ENCODE measurements at places on chromosomes 5 and 9.

GRCh38 chr5:95870105-95870672, 47.7 kb upstream of the GLRX start:
- DNase-seq, result no peak

- no peak for DNase-seq
Observed at GRCh38 chr9:97503862-97504210, 2.4 kb downstream of the TMOD1 start.

- DNase-seq, result no peak
Observed at GRCh38 chr9:121885345-121885901, 207.7 kb downstream of the TTLL11 start.

GRCh38 chr5:139783436-139783965, 12.1 kb upstream of the PSD2 start:
- DNase-seq, result no peak

GRCh38 chr9:113343732-113344231, 3.7 kb upstream of the WDR31 start:
- DNase-seq, result no peak

- no peak for DNase-seq
Observed at GRCh38 chr5:133969654-133970324, 1.4 kb upstream of the C5orf15 start.

GRCh38 chr9:134152022-134152448, 12.3 kb downstream of the RNU6ATAC start:
- DNase-seq, result no peak

DNA sequence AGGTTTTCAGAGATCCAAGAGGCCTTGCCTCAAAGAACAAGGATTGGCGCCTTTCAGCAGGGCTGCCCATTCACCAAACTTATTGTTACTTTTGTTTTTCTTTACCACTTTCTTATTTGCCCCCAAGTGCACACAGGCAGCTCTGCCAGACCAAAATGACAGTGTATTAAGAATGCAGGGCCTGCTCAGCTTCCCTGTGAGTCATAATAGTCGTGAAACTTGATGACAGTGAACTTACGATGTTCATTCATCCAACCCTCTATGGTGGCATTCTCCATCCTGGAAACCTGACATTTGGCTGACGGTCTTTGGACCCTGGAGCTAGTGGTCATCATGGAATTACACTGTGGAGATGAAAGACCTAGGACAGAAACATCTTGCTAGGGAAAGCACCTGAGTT, 44.3 kb downstream of the UBE2QL1 start:
- DNase-seq, result no peak

- no peak for DNase-seq
Observed at GRCh38 chr5:128483738-128484137, 54.3 kb downstream of the FBN2 start.

DNA sequence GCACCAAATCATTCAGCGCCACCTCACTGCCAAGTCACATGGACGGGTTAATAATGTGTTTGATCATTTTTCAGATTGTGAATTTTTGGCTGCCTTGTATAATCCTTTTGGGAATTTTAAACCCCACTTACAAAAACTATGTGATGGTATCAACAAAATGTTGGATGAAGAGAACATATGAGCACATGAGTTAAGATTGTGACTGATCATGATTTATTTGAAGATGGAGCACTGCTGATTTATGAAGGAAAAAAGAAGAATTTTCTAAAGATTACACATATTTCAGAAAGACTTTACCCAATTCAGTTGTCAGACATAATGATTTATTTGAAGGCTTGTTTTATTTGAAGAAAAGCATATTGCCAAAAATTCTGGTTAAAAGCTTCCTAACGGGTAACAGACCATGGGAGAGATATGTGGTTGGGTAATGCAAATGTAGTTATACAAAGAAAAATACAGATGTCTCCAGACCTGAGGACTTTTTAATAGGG, 37.4 kb downstream of the TNFAIP8 start:
- DNase-seq, result no peak

GRCh38 chr5:131481569-131481968, 153.5 kb downstream of the RAPGEF6 start:
- DNase-seq, result no peak

DNA sequence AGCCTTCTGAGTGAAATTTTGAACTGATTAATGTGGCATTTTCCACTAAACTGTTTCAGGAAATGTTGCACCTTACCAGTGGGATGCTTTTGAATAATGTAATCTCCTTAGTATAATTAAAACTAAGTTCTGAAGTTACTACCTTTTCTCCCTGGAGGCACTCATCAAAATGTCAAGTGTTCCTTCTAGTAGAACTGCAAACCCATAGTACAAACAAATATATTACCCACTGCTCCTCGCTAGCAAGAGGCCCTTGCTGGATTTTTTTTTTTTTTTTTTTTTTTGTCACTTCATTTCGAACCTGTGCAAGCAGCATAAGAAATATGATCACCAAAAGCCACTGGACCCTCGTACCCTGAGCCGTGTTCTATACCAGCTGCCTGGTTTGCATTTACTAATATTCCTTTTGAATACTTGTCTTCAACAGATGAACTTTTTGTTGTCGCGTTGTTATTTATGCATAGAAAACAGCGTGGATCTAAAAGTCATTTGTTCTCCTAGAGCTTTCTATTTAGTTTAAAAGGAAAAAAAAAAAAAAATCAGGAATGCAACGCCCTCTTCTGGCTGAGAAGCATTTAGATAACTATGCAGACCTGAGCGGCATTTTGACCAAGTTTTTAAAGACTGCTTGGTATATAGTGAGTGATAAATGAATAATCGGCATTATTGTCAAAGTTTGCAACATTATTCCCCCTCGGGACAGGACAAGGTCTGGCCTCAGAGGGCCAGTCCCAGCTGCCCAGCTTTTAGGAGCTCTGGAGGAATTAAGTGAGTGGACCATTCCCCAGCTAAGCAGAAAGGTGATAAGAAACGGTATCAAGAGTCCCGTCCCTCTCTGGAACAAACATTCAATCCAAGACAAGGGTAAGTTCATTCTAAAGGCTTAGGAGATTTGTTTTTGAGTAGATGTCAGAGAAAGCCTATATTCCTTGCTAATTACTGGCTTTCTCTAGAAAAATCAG, 162.5 kb upstream of the KIF2A start:
- no peak for DNase-seq

GRCh38 chr9:5892456-5893133, 1.9 kb downstream of the MLANA start:
- DNase-seq, result no peak

- no peak for DNase-seq
Observed at GRCh38 chr9:5263351-5264218, 32.4 kb downstream of the INSL4 start.

- DNase-seq, result no peak
Observed at GRCh38 chr5:107812570-107813141, 141.9 kb upstream of the EFNA5 start.

GRCh38 chr5:141692919-141693725, 11.1 kb upstream of the ARAP3 start:
- DNase-seq, result peak; percentile 45

DNA sequence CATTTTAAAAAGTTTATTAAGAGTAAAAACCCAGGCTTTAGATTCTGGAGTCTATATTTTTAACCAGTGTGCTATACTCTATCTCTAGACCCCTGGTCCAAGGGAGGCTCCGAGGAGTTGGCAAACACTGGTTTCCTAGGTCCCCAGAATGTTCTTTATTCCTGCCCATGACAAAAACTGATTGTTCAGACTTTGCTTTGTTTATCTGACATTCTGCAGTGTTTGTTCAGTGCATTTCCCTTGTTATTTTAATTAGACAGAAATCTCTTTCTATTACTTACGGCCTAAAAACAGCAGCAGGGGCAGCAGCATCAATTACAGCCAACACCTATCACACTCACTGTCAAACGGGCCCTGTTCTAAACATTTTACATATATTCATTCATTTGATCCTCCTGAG, 2011.6 kb upstream of the WWC1 start:
- DNase-seq, result no peak

DNA sequence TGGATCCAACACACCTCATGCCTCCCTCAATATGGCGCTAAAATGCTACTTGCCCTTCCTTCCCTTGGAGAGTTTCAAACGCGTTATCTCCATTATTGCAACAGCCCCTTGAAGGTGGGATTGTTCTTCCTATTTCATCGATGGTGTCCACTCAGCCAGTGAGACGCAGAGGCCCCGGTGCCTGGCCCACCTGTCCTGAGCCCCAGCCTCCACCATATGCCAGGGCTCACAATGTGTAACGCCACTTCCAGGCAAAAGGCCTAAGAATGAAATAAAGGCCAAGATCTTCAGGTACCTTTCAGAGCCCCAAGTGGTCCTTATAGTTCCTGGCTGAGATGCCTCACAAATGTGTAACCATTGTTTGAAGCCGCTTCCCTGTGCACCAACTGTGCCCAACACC, 170.7 kb upstream of the PHYKPL start:
- no peak for DNase-seq

DNA sequence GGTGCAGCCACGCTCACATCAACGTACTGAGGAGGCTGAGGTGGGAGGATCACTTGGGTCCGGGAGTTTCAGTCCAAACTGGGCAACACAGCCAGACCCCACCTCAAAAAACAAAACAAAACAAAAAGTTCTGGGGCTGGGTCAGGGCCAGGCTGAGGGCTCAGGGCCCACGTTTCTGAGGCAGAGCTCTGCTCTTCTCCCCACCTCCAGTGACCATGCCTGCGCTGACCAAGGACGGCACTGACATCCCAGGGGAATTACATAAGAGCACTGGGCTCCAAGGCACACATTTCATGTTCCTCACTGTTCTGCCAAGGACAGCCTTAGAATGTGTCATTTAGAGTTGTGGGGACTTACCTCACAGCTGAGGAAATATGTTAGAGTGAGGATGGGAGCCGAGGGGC, 40.4 kb upstream of the TESK1 start:
- no peak for DNase-seq

DNA sequence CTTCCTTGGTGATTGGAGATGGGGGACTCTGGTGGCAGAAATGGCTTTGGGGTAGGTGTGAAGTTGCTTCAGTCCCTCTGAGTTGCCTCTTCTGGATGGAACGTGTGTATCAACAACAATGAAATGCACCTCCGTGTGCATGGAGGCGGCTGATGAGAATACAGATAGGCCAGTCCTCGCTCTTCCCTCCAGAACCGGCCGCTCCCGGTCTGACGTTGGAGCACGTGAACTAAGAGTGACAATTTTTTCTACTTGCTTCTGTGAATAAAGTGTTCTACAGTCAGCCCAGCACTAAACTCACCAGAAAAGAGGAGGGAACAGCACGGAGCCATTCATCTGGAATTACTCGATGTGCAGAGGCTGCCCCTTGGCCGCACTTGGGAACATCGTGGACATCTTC, 90.7 kb downstream of the ANKRD33B start:
- no peak for DNase-seq

- DNase-seq, result no peak
Observed at GRCh38 chr5:53359916-53360517, 120.4 kb upstream of the FST start.

GRCh38 chr5:12292610-12293204, 388.5 kb upstream of the CTNND2 start:
- no peak for DNase-seq

DNA sequence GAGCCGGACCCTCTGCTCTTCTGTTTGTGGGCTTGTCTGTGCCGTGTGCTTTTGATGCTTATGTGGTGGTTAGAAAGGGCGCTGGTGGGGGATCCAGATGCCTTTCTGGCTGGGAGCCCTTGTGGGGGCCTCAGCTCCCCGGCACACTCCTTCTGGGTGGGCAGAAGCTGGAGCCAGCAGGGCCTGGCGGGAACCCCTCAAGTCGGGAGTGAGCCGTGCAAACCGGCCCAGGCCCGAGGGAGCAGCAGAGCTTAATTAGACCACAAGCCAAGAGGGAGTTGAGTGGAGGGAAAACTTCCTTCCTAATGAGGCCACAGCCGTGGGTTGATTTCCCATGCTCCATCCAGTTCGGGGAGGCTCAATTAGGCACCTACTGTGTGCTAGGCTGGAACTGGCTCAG, 76.0 kb upstream of the RNU6ATAC start:
- no peak for DNase-seq

- no peak for DNase-seq
Observed at GRCh38 chr9:91359734-91360470, 1.8 kb downstream of the AUH start.

DNA sequence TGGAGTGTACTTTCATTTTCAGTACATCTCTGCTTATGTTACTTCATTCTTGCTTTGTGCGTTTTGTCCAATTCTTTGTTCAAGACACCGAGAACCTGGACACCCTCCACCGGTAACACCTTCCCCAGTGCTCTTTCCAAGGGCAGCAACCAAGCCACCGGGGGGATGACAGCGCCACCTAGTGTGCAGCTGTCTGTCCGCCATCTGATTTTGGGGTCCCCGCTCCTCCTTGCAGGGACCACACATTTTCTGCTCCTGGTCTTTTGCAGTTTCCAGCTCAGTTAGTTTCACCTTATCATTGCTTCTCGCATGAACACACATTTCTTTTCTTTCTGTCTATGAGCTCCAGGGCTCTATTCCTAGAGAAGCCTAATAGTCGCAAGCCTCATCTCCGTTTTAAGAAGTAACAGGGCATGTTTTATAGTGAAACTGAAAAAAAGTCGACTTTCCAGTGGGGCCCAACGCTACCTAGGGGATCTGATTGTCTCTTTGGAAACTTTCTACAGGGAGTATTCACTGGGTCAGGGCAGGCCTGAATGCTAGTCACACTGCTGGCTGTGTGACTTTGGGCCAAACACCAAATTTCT, 152.1 kb downstream of the FSTL4 start:
- no peak for DNase-seq

DNA sequence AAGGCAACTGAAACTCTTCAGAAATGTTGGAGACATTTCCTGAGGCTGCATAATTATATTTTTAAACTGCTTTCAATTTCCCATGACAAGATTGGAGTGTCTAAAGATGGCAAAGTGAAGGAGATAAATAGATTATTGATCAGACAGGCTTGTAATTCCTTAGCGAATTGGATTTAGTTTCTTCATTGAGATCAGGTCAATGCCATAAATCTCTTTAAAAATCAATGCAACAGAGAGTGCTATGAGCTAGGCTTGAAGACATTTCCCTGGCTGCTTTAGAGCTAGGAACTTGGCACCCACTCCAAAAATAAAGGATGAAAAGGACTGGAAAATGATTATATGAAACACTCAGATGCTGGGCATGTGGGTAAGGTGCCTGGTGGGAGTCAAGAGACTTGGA, 828.4 kb downstream of the TLR4 start:
- no peak for DNase-seq

DNA sequence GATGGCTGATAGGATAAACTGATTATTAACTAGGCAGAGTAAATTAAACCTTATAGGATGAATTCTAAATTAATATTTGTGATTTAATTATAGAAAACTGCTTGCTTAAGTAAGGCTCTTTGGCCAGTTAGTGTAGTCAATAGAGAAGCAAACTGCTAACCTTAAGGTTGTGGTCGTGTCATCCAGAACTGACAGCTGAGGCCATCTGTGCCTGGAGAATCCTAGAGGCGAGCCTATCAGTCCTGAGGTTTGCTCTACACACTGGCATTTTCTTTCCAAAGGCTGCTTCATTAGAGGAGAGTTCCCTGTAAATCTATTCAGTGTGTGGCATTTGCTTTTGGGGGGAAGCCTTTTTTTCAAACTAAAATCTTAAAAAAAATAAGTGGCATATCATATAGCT, 169.2 kb downstream of the MEF2C start:
- no peak for DNase-seq

Measured in stimulated activated CD4-positive, alpha-beta T cell treated with anti-CD3 and anti-CD28 coated beads, Interleukin-15, amount 100 ng/mL, for 1 hour (primary cell).